ENCODE measurements at places on chromosomes 3 and 15.

DNA sequence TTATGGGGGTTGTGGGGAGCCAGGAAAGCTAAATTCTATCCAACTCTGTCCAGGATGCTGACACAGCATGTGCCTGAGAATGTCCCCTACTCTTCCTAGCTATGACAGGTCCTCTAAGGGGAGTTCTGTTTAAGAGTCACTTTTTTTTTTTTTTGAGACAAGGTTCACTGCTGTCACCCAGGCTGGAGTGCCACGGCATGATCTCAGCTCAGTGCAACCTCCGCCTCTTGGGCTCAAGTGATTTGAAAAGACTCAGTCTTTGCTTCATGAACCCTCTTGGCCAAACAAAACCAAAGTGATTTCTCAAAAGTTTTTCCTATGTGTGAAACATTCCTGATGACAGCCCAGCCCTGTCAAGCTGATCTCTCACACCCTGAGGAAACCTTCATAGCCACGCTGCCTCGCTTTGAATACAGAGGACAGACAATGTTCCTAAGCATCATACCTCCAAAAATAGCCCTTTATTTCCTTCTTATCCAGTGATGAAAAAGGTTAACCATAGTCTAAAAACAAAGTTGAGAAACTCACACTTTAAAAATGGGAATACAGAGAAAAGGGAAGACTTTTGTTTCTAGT, 105.5 kb upstream of the PROK2 start:
- DNase-seq: no peak

DNA sequence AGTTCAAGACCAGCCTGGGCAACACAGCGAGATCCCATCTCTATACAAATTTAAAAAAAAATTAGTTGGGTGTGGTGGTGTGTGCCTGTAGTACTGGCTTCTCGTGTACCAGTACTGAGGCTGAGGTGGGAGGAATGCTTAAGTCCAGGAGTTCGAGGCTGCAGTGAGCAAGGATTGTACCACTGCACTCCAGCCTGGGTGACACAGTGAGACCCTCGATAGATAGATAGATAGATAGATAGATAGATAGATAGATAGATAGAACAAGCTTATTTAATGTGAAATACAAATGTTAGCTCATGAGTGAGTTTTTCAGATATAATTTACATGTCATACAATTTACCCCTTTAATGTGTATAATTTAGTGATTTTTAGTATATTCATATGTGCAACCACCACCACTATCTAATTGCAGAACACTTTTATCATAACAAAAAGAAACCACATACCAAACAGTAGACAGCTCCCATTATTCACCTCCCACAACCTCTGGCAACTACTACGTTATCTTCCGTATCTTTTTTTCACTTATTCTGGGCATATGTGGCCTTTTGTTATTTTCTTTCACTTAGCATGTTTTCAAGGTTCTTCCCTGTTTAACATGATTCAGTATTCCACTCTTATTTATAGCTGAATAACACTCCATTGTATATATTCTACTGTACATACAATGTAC, 13.1 kb upstream of the PRRT3 start:
- DNase-seq: no peak

GRCh38 chr3:56800130-56800831, 1.5 kb downstream of the ARHGEF3 start:
- no peak for DNase-seq

DNA sequence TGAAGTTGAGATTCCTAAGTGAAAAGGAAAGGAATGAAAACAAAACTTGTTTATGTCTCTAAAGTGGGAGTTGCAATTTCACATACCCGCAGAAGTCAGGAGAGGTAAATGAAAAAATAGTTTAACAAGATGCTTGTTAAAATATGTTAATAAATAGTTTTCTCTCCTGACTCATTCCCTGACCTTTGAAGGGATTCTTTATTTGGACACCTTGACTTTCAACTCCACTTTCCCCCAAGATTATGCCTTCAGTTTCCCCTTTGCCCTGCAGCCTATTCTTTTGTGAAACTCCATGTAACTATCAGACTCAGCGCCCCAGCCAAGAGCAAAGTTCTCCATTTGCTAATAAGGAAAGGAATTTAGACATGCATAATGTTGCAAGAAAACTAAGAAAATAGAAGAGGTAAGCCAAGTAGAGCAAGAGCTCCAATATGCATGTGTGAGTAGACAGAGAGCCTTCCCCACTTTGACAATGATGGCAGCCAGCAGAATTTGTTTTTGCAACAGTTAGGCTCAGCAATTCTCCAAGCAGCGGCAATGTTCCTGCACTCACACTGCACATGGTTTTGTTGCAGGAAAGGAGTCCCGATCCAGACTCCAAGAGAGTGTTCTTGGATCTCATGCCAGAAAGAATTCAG, 61.2 kb downstream of the CD200 start:
- no peak for DNase-seq

- no peak for DNase-seq
These were observed 366.7 kb downstream of the LSAMP start for GRCh38 chr3:116078561-116078960.
